ENCODE measurements at places on chromosomes 16 and 17.
A peak's percentile ranks its signal among the peaks of the same experiment; 100 is the strongest.

- no peak for DNase-seq
Observed at GRCh38 chr16:86818671-86819532, 240.6 kb downstream of the FOXL1 start.

DNA sequence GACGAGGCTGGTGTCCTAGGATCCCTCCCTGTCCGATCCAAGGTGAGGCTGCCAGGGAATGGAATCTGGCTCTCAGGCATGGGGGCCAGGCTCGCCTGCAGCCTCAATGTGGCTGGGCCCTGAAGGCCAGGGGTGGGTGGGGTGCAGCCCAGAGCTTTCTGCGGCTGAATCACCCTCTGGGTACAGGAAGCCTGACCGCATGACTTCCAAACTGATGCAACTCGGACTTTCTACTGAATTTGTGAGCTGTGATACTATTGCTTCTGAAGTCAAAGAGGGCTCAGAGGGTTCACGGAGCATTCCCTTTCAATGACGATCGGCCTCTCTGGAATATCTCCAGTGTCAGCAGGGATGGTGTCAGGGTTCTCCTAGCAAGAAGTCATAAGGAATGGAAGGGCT is 123.7 kb downstream of the METRNL start:
- DNase-seq = no peak

DNA sequence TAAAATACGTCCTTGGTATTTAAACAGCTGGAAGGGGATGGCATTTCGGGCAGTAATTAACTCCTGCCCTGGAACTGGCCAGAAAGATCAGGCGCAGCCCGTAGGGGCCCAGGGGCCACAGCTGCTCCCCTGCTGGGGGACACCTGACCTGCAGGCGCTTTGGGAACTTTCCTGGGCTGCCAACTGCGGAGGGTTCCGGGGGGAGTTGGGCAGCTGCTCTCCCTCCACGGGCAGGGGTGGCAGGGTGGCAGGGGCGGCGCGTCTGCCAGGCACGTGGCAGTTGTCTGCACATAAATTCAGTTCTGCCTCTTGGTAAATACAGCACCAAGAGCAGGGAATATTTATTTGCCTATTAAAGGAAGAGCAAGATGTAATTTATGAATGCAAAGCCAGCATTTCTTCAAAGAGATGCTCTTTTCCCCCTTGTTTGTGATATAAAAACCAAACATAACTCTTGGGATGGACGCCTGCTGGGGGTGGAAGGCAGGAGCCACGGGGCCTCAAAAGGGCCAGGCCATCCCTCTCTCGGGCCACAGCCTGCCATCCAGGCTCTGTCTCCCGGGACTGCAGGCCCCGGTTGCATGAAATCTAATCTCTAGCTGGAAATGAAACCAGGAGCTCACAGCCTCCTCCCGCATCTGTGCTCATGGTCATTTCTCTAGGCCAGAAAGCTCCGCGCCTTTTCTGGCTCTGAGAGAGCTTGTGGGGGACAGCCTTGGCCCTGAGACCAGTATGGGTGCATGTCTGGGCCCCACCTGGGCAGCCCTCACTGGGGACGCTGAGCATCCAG is 29.9 kb upstream of the CHMP6 start:
- no peak for DNase-seq

- no peak for DNase-seq
Observed at GRCh38 chr16:77435272-77435820, 512 bp upstream of the ADAMTS18 start.

- DNase-seq = no peak
Observed at GRCh38 chr17:4201226-4201625, 58.2 kb downstream of the CYB5D2 start.

GRCh38 chr17:16953347-16953746 is 18.6 kb downstream of the TNFRSF13B start:
- DNase-seq = no peak

DNA sequence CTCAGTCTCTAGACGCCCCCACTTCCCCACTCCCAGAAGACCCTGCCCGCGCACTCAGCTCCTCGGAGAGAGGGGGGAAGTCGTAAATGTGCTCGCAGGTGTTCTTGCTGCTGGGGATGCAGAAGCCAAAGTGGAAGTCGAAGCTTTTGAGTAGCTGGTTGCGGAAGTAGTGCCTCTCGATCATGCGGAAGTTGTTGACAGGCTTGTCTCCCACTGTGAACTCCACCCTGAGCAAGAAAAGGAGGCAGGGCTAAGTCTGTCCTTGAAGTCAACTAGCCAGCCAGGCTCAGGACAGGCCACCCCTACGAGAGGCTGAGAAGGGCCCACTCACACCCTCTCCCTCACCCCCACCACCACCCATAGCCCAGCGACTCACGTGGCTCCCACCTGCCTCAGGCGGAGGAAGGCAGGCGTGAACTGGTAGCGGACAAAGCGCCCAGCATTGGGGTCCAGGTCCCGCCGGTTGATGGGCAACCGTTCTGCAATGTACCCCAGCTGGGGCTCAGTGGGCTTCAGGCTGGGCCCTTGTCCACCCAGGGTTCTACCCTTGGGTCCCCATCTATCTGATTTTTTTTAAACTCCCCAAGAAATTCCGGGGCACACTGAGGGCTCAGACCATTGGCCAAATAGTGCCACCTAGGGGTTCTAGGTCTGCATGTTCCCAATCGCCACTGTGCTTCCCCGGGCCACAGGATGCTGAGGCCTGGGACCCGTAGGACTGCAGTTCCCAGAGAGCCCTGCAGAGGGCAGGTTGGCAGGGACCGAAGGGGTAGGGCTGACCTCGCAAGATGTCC is 4.6 kb downstream of the UNC119 start:
- DNase-seq = peak; percentile 52

- DNase-seq = no peak
Observed at GRCh38 chr17:82943751-82944150, 103.9 kb upstream of the ZNF750 start.

DNA sequence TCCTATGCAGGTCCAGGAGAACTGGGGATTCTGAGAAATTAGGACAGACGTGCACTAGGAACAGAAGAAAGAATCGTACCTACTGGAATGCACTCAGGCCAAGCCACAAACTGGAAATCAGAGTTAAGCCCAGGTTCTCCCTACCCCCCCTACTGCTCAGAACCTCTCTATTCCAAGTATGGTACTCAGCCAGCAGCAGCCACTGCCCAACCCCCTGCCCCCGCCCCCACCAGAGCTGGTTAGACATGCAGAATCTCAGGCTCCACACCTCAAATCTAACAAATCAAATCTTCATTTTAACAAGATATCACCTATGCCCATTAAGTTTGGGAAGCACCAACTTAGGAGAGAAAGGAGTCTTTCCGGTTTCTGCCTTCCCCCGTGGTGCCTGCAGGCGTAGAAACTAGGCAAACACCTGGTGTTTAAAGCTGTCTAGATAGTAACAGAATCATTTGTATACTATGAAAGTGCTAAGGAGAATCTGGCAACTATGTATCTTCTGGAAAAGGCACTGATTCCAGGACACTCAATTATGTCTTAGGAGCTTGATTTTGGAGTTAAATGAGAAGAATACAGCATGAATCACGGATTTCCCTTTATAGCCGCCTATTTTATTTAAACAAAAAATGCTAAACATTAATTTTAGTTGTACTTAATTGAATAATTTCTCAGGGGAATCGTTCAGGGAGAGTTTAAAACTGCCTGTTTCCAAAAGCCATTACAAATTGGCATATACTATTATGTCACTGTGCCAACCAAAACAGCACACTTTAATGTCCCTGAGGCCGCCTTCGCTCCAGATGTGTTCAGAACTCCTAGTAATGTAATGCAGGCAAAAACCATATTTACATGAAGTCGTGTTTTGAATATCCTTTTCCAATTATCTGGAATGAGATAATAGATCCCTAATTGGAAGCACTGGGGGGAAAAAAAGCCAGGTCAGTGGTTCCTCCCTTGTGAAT is 166.5 kb downstream of the STX8 start:
- no peak for DNase-seq

DNA sequence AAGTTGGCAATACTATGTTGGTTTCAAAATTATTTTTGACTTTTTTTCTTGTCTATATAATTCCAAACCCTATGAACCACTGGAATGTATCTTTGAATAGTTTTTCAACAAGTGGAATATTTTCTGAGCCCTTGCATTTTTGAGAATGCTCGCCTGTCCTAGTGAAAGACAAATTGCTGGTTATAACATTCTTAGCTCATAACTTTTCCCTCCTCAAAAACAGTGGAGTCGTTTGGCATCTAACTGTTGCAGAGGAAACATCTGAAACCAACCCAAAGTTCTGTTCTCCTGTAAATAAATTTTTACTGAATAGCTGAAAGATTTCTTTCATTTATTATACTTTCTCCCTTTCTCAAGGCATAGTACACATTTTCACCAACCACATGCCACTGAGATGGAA is 11.3 kb upstream of the COX10 start:
- no peak for DNase-seq

GRCh38 chr17:19744922-19745757 is 3.0 kb downstream of the ALDH3A1 start:
- DNase-seq = peak; percentile 86

- DNase-seq = no peak
Observed at GRCh38 chr17:43767713-43768059, 9.1 kb upstream of the SOST start.

DNA sequence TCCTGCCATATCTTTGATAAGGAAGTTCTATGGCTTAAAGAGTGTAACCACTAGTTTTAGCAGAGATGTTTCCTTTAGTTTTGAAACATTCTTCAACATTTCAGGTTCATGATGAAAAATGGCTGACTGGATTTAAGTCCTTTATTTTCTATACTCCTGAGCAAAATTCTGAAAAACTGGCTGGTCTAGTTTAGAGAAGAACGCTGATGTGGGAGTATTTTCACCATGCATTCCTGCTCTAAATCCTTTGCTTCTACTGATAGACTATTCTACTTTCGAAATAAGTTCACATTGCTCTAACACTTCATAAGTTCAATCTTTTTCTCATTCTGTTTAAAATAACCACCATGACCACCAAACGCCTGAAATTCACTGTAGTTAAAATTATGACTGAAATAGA is 281.9 kb downstream of the FTO start:
- no peak for DNase-seq

DNA sequence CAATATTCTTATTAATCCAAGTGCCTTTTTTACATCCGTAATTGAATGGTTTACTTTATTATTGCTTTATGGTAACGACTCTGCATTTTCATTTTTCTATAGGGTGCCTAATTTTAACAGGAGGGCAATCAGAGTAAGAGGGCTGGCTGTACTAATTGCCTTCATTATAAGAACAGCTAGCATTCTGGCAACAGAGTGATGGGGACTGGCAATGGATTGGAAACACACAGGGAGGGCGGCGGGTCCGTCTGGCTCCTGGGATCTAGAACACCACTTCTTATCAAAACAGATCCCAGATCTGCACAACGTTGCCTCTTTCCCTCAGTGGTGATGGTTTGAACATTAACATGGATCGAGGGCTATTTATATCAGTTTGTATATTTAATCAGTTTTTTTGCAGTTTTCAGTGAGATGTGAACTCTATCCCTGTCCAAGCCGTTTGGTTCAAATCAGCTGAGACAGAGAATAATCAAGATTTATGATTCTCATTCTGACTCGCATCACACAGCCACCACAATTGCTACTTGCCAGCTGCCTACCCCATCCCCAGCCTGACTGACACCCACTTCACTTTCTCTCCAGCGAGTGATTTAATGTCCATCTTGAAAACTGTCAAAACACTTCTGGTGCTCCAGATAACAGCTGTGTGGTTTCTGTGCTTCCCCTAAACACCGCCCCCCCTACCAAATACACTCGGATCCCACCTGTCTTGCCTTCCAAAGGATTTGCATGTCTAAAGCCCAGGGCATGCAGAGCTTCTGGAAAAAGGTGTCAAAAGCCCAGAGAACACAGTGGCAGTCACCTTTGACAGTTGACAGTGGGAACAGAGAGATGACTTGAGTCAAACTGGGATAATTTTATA is 327.9 kb downstream of the HS3ST4 start:
- no peak for DNase-seq

DNA sequence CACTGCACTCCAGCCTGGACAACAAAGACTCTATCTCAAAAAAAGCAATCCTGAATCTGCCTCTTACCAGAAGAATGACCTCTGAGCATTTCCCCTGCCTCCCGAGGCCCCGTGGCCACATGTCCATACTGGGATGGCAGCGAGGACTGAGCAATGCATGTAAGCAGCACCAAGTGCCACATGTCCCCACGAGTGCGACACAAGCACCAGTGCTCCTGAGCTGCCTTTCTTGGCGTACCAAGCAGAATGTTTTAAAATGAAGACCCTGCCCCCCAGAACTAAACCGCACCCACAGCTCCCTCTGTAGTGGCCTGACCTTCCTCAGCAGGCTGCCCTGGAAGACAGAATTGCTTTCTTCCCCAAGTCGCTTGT is 373.3 kb downstream of the SLC39A11 start:
- no peak for DNase-seq

GRCh38 chr16:5581908-5582307 is 484.3 kb upstream of the EEF2KMT start:
- no peak for DNase-seq

GRCh38 chr16:17230932-17231581 is 239.7 kb downstream of the XYLT1 start:
- DNase-seq = no peak

- DNase-seq = no peak
Observed at GRCh38 chr17:42518755-42519545, 17.1 kb upstream of the NAGLU start.

DNA sequence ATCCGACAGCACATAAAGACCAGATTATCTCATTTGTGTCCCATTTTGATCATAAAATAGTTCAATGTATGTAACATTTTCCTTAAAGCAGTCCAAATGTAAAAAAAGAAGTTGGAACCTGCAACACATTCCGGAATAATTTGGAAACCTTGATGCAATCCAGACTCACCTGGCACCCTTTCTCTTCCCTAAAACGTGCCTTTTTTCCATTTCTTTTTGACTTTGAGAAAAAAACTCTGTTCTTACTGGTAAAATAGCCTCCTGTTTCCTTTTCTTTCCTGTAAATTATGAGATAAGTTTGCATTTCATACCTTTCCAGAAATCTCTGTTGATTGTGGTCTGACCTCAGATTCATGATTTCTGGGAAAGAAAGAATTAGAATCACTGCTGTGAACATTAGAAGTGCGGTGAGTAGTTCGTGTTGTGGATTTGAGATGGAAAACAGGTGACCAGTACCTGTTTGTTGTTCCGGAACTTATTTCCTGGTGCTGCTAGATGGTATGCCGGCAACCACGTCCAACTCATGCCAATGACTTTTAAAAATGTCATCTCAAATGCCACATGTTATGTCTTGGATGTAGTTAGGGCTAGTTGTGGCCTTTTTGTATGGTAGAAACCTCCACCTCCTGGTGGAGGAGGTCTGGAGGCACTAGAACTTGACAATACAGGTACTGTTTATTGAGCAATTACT is 108.1 kb downstream of the SOCS1 start:
- DNase-seq = no peak

GRCh38 chr16:10629592-10629963 is 49.2 kb upstream of the EMP2 start:
- DNase-seq = no peak
